NCI-H187 treated with DMSO at 0.1 percent for 48 hours (cell line): ENCODE measurements at places on chromosomes 13 and 19.

DNA sequence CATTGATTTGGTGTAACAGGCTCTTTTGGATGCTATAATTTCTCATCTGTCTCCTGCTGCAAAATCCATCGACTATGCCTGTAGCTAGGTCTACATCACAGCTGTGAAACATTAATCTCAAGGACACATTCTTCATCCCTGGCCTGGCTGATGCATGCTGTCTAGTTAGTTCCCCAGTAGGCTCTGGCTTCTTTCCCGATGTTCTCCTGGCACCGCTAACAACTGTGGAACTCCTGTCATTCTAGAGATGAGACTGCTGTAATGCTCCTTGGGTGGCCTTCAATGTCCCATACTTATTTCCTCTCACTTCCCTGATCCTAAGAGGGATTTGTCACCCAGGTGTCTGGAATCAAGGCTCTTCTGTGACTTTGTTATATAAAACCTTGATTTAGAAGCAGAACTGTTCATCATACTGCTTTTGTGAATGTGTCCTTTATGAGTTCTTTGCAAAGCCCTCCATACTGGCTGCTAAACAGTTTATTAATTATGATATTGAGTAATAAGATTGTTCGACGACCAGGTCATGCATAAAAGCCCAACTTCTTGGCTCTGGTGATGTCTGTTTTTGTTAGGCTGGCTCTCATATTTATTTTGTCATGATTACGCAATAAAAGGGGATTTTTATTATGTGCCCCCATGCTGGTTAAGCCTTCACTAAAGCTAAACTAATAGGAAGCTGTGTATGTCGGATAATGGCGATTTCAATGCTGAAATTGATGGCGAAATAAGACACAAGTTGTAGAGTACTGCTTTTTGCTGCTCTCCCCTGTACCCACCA is 227.5 kb downstream of the DCT start:
- DNase-seq: no peak

GRCh38 chr13:114129649-114130062 is 2.8 kb downstream of the RASA3 start:
- no peak for DNase-seq

DNA sequence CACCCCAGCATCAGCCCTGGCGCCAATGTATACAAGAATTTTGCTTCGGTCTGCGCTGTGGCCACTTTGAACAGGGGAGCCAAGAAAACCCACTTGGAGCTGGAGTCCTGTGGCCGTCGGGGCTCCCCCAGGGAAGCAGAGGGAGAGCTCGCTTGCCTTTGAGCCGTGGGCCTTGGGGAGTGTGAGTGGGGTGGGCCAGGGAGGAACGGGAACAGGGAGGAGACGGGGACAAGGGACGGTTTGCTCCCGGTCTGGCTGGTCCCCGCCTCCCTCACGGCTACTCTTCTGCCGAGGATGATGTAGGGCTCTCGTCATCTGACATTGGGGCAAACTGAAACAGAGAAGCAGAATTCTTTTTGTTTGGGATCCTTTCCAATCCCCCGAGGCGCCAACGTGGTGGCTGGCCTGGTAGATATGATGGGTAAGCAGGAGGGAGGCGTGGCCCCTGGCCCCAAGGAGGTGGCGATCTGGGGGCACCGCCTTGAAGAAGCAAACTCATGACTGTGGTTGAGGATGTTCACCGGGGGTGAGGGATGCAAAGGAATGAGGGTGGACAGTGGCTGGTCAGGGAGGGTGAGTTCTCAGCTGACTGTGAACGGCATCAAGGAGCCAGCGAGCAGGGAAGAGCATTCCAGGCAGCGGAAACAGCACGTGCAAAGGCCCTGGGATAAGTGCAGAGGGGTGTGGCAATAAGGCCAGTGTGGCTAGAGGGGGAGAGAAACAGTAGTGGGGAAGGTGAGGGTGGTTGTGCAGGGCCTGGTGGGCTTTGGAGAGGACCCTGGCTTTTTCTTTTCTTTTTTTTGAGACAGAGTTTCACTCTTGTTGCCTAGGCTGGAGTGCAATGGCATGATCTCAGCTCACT is 10.9 kb upstream of the SPC24 start:
- no peak for DNase-seq

- DNase-seq: no peak
Measured at GRCh38 chr19:1073063-1073955, 6.3 kb downstream of the ARHGAP45 start.

- DNase-seq: no peak
Measured at GRCh38 chr19:58558623-58559274, 338 bp upstream of the UBE2M start.

GRCh38 chr19:14363183-14364097 is 17.8 kb upstream of the ADGRE5 start:
- DNase-seq: no peak

DNA sequence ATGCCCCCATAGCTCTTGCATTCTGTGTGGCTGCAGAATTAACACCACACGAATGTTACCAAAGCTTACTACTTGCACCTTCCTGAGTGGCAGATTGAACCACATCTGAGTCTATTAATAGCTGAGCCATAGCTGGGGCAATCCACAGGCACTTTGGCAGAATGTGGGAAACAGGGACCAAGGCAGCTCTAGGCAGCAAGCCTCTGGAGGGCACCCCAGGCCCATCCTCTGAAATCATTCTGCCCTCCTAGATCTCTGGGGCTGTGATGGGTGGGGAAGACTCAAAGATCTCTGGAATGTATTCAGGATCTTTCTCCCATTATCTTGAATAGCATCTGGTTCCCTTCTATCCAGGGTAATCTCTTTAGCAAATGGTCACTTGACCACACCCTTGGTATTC is 139.3 kb downstream of the TNFRSF19 start:
- DNase-seq: no peak

DNA sequence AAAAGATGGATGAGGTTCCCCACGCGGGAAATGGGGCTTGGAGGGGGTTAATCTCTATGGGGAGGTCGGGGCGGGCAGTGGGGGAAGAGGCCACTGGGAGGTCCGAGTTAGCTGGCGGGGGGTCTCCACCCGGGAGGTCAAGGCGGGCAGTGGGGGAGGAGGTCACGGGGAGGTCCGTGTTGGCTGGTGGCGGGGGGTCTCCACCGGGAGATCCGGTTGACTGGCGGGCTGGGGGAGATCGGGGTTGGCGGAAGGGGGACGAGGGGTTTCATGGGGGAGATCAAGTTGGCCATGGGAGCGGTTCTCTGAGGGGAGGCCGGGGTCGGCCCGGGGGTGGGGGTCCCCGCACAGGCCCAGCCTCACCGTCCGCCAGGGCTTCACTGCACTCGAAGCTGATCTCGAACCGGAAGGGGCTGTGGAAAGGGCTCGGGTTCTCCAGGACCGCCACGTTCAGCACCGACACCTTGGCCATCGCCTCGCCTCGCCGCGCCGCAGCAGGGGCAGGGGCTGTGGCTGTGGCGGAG is 342 bp downstream of the ASF1B start:
- no peak for DNase-seq

- no peak for DNase-seq
Measured at GRCh38 chr13:42990291-42991232, 1.5 kb downstream of the EPSTI1 start.

- no peak for DNase-seq
Measured at GRCh38 chr13:94656766-94657165, 55.1 kb downstream of the GPR180 start.

- DNase-seq: no peak
Measured at GRCh38 chr19:35903550-35904179, 1.3 kb downstream of the HCST start.

- DNase-seq: no peak
Measured at GRCh38 chr13:46472384-46472783, 80.6 kb upstream of the LRCH1 start.

- no peak for DNase-seq
Measured at GRCh38 chr19:55712804-55713631, 25.2 kb downstream of the NLRP9 start.

DNA sequence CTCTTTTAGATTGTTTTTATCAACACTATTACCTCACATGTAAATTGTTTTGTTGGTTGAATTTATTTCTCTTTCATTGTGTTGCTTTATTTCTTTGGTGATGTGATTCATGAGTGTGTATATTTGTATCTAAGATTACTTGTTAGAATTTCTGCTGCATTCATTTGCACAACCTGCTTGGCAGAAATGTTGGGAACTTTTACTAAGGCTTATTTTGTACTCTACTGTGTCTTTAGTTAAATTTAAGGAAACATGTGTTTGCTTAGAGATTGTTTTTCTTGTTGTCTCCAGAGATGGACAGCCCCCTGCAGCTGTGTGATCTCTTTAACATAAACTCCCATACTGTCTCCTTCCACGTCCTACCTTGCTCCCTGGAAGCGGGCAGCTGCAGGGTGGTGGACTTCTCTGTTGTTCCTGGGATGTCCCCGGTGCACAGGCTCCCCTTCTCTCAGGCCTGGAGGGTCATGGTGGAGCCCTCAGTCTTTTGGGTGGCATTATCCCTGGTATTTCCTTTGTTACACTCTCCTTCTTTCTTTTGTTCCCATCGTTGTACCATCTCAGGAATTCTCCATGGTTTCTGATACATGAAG is 212.0 kb upstream of the SPRY2 start:
- DNase-seq: no peak
